ENCODE measurements at places on chromosomes 3 and 15.

- DNase-seq, result no peak
Observed at GRCh38 chr3:185366913-185367312, 4.0 kb downstream of the MAP3K13 start.

DNA sequence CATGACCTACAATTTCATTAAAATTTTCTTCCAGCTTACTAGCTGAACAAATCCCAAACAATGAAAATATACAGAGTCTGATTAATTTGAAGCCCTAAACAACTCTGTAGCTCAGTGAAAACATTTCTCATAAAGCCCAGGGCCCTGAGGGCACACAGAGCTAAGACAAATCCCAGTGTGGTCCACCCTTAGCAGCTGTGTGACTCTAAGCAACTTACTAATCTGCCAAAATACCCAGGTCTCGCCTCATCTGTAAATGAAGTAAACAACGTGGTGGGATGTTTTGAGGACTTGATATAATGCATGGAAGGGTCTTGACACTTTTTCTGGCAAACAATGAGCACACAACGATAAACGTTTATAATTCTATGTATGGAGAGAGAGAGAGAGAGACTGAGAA is 158.4 kb downstream of the FHIT start:
- no peak for DNase-seq

GRCh38 chr3:56919137-56919796 is 117.5 kb upstream of the ARHGEF3 start:
- no peak for DNase-seq

DNA sequence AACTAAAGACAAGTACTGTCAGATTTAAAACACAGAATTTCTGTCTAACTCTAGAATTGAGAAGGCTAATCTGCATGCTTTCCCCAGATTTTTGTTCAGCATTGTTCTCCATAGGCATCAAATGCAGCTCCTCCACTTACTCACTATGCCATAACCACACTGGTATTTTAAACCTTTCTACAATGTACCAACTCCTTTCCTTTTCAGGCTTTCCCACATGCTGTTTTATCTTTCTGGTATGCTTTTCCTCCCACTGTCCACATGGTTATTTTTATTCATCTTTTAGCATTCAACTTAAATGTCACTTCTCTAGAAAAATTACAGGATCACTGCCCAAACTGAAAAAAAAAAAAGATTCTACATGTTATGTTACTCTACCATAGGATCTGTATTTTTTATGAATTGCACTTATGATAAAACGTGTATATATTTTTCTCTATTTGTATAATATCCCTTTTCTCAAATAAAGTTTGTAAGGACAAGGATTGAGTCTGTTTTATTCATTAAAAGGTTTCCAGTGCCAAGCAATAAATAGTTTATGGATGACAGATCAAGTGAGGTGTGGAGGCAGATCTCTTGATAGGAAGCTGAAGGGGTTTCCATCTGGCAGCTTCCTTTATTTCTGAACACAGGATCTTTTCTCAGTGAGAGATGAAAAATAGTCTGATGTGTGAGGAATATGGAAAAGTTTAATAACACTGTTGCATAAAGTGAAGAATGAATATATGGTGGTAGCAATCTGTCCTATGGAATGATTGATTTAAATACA is 1064.5 kb downstream of the ZPLD1 start:
- no peak for DNase-seq

DNA sequence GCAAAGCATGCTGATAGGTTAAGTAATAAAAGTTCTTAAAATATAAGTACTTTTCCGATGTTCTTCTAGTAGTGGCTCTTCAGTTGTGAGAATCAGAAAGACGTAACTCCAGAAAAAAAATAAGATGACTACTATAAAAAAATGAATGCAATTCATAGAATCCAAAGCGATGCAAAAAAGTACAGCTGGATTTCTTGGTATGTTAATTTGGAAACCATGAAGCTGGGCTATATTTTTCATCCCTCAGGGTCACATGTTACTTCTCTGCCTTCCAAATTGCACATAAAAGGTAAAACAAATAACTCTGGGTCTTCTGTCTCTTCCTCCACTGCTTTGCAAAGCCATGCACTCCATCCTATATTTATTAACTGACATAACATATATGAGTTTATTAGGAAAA is 843.9 kb upstream of the DPPA4 start:
- DNase-seq, result no peak

Measured in GM19239 (cell line).